ENCODE measurements at places on chromosomes 7 and 10.
A peak's percentile ranks its signal among the peaks of the same experiment; 100 is the strongest.

GRCh38 chr10:94320285-94320914, 42.3 kb downstream of the NOC3L start:
- no peak for DNase-seq

- DNase-seq, result peak; percentile 89
Observed at GRCh38 chr7:30813466-30813865, 42.2 kb downstream of the MINDY4 start.

DNA sequence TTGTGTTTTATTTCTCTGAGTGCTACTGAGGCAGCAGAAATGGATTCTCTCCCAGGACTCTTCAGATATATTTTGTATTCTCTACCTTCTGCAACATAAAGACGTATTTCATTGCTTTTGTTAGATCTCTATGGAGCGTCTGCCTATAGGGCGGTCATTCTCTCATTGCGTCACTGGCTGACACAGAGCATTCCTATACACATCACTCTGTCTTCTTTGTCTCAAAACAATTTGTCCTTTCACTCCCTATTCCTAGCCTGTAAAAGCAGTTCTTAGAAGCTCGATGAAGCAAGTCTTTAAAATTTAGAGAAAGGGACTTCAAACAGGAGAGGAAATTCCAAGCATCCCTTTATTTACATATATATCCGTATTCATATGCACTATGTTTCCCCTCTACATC, 120.6 kb downstream of the CPED1 start:
- no peak for DNase-seq

GRCh38 chr7:3055626-3056025, 12.0 kb upstream of the CARD11 start:
- DNase-seq, result no peak

DNA sequence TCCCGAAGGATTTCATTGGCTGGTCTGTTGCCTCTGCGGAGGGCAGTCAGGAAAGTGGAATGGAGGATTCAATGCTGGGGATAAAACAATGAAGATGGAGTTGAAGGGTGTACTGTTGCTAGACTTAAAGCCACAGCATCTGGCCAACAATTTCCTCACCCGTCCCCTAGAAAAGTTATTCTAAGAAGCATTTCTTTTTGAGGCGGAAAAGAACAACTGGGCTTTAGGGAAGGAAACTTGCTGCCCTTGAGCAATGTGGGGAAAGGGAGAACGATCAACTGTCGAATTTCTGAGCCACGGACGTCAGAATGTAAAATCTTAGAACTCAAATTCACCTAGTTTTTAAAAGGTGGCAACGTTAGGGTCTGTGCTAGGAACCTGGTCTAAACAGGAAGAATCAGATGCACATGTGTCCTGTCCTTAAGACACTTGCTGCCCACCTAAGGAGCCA, 664 bp downstream of the FMC1 start:
- DNase-seq, result no peak

DNA sequence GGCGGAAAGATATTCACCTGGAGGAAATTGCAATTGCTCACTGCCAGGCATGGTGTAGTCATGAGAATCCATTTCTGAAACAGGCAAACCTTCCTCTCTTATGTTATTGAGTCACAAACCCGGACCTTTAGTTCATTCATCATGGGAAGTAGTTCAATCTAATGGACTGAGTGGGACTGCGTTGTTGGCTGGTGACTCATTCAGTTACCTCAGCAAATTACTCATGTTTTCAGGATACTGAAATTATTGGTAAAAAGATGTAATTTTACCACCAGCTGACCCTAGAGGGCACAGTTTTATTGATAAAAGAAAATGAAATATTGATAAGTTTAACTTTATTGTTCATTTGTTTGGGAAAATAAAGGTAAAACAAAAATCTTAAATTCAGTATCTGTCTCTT, 1194.4 kb upstream of the SORCS1 start:
- no peak for DNase-seq

GRCh38 chr7:135517060-135517459, 7.2 kb upstream of the CNOT4 start:
- DNase-seq, result no peak

DNA sequence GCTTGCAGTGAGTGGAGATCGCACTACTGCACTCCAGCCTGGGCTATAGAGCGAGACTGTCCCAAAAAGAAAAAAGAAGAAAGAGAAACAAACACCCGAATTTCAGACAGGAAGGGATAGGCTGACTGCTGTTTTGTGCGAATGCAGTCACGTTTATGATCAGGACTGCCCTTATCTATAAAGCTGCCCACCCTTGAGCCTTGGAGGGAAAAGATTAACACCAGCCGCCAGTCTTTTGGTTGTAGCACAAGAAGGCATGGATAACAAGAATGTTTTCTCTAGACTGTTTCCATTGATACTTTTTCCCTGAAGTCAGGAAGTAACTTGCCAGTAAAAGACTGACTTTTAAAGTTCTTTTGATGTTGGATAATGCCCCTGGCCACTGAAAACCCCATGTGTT, 314.0 kb downstream of the BICC1 start:
- DNase-seq, result no peak

DNA sequence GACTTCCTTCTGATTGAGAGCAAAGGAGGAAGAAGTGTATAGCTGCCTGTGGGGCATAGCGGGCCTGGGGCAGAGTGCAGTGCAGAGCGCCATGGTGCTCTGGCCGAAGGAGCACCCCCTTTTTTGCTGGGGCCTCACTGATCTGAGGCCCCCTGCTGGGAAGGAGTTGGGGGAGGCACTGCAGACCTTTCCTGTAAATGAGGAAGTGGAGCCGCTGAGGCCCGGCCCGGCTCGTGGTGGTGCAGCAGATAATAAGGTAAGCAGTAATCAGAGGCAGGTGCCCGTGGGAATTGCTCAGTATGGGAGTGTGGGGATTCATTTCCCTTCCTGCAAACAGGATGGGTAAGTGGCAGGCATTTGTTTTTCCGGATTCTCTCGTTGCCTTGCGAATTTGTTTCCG, 373.7 kb upstream of the MKI67 start:
- no peak for DNase-seq

DNA sequence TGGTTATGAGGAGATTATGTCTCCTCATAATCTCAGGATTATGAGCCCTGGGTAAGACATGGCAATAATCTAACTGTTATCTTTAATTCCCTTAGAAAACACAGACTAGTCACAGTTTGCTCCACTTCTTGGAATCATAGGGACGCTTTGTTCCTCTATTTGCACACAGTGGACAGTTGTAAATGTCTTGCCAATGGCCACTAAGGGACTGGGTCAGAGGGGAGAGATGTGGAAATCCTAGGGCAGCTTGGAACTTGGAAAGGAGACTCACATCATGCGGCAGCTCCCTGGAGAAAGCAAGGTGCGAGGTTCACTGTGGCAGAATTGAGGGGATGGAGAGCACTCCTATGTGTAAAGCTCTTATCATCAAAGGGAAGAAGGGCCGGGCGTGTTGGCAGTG, 266.1 kb downstream of the PRPF18 start:
- peak; percentile 60 for DNase-seq

Measured in tibial artery (tissue), 4 donors.